ENCODE measurements at places on chromosomes 1 and 21. TPM values are rescaled to one million over a fixed set of nuclear protein-coding genes. Genes with fewer than 3 reads are reported as not detected.

PCP4 gene
- 1.5 TPM for total RNA-seq

HTR6 gene
- not detected for total RNA-seq

PSRC1 gene
- 0.59 TPM for total RNA-seq

LCE1D gene
- not detected for total RNA-seq

CHIA gene
- total RNA-seq, result not detected

BRDT gene
- total RNA-seq, result not detected

LCE2C gene
- not detected for total RNA-seq

PLA2G2D gene
- total RNA-seq, result not detected

CBS gene
- total RNA-seq, result 15.8 TPM

SGIP1 gene
- 7.0 TPM for total RNA-seq

AQP10 gene
- 0.70 TPM for total RNA-seq

SLC44A5 gene
- 3.9 TPM for total RNA-seq

OPRD1 gene
- total RNA-seq, result not detected

SSR2 gene
- total RNA-seq, result 81.2 TPM

MSH4 gene
- 0.81 TPM for total RNA-seq

MLLT11 gene
- total RNA-seq, result 58.7 TPM

PROX1 gene
- total RNA-seq, result 110 TPM

PRKAA2 gene
- total RNA-seq, result 143 TPM

ARHGEF19 gene
- 1.3 TPM for total RNA-seq

SZT2 gene
- total RNA-seq, result 35.7 TPM

FTCD gene
- 0.83 TPM for total RNA-seq

AZIN2 gene
- total RNA-seq, result 5.8 TPM

RGL1 gene
- 19.6 TPM for total RNA-seq

TNFRSF4 gene
- 4.3 TPM for total RNA-seq

SMCP gene
- not detected for total RNA-seq

OR10J1 gene
- not detected for total RNA-seq

CLIC6 gene
- total RNA-seq, result 8.9 TPM

FAM78B gene
- 2.7 TPM for total RNA-seq

TOR3A gene
- 8.7 TPM for total RNA-seq

HENMT1 gene
- 1.1 TPM for total RNA-seq

COL8A2 gene
- 1.7 TPM for total RNA-seq

MPZ gene
- 1.5 TPM for total RNA-seq

RIIAD1 gene
- total RNA-seq, result 4.3 TPM

SLC22A15 gene
- total RNA-seq, result 9.8 TPM

PHGDH gene
- total RNA-seq, result 7.4 TPM

TMPRSS2 gene
- not detected for total RNA-seq

TRIM67 gene
- 0.24 TPM for total RNA-seq

LAMC2 gene
- total RNA-seq, result 0.40 TPM

CLCA4 gene
- total RNA-seq, result 0.13 TPM

SPATA1 gene
- 1.2 TPM for total RNA-seq

PAQR6 gene
- 2.6 TPM for total RNA-seq

KIF17 gene
- 1.5 TPM for total RNA-seq

CA14 gene
- 0.51 TPM for total RNA-seq
